Putamen (tissue), 1 donor: ENCODE measurements at places on chromosomes 7 and 10.

GRCh38 chr7:76091506-76091905, 43.6 kb downstream of the MDH2 start:
- no peak for DNase-seq

DNA sequence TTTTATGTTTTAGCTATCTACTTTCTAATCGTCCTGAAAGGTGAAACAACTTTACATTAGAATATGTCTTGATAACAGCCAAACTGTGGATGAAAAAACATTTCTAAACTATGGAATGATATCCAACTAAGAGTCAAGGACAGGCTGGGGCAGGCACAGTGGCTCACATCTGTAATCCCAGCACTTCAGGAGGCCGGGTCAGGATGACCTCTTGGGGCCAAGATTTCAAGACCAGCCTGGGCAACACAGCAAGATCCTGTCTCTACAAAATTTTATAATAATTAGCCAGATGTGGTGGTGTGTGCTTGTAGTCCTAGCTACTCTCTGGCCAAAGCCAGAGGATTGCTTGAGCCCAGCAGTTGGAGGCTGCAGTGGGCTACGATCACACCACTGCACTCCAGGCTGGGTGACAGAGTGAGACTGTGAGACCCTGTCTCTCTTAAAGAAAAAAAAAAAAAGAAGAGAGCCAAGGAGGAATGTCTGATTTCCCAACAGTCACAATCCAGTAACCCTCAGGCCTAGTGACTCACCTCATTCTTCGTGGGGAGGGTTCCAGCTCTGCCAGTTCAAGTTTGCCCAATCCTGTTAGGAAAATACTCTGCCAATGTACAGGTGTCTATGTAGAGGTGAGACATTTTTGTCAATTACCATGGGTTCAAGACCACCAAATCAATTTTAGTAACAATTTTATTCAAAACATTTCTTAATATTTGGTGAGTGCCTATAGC, 14.6 kb upstream of the FZD1 start:
- DNase-seq, result no peak

GRCh38 chr10:19876570-19876969, 60.3 kb downstream of the PLXDC2 start:
- no peak for DNase-seq

GRCh38 chr7:48299580-48300169, 128.4 kb downstream of the ABCA13 start:
- DNase-seq, result peak; percentile 21

- no peak for DNase-seq
Measured at GRCh38 chr10:5441106-5441505, 28.7 kb downstream of the NET1 start.

DNA sequence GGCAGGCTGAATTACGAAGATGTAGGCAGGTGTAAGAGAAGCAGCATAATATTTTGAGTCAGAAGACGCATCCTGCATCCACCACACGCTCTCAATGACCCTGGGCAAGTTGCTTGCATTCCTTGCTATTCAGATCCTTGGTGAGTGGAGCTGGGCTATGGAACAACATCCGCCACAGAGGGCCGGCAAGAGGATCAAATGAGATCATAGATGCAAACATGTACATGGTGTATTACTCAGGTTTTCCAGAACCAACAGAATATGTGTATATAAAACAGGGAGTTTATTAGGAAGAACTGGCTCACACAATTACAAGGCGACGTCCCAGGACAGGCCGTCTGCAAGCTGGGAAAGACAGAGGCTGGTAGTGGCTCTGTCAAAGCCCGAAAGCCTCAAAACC, 51.5 kb downstream of the ADAM12 start:
- DNase-seq, result no peak

DNA sequence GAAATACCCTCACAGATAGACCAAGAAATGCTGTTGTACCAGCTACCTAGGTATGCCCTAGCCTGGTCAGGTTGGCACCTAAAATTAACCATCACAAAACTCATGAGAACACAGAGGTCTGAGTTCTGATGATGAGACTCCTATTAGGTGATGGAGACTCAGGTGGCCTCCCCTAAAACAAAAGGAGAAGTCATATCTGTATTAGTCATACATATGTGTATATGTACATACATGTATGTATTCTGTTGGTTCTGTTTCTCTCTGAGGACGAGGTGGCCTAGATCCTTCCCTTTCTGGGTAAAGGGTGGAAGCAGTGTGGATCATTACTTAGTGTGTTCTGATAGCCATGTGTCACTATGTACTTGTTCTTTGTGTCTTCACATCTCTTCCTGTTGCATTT, 207.2 kb upstream of the PRSS1 start:
- DNase-seq, result no peak

DNA sequence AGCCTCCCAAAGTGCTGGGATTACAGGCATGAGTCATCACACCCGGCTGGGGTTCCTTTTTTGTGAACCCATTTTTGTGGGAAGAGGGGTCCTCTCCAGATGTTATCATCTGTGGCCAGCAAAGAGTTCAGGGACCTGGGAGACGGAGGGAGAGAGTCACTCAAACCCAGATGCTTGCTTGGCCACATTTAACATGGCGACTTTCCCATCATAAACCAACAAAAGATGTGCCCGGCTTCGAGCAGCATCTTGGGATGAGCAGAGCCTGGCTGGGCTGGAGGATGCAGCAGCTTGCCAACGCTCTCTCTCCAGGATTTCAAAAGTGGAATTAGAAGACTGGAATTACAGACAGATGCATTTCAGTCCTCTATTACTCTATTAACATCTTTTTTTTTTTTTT, 19.1 kb upstream of the HABP2 start:
- DNase-seq, result no peak
